ENCODE measurements at places on chromosomes 7 and 10. TPM values are rescaled to one million over a fixed set of nuclear protein-coding genes. Genes with fewer than 3 reads are reported as not detected.

Gene ZNF804B
- not detected for total RNA-seq

GRCh38 chr10:33137356-33138005, 179.5 kb upstream of the ITGB1 start:
- no peaks in the 10 kb centered on the region for H3K4me1 ChIP-seq
- no peak overlapping the region for H3K27ac ChIP-seq
- no peaks in the 10 kb centered on the region for H3K27me3 ChIP-seq
- H3K36me3 ChIP-seq, result no peaks in the 10 kb centered on the region
- no peak overlapping the region for H3K4me3 ChIP-seq

DNA sequence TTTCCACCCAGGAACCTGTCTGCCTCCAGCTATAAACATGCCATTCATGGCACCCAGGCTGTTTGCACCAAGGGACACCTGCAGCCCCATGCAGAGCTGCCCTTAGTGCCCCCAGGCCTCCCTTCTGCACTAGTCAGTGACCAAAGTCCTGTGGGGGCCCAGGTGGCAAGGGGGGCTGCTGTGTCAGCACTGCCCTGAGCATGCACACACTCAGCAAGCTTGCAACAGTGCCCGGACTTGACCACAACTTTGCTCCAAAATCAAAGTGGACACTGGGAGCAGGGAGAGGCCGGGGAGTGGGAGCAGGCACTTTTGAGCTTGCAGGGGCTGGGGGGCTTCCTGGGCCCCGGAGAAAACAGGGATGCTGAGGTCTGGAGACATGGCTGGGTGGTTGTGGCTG, 192.9 kb upstream of the MBL2 start:
- DNase-seq, result no peak
- no peaks in the 10 kb centered on the region for H3K4me1 ChIP-seq
- H3K27me3 ChIP-seq, result no peaks in the 10 kb centered on the region
- H3K4me3 ChIP-seq, result no peak overlapping the region

Gene PRSS2
- total RNA-seq, result 13.1 TPM

DNA sequence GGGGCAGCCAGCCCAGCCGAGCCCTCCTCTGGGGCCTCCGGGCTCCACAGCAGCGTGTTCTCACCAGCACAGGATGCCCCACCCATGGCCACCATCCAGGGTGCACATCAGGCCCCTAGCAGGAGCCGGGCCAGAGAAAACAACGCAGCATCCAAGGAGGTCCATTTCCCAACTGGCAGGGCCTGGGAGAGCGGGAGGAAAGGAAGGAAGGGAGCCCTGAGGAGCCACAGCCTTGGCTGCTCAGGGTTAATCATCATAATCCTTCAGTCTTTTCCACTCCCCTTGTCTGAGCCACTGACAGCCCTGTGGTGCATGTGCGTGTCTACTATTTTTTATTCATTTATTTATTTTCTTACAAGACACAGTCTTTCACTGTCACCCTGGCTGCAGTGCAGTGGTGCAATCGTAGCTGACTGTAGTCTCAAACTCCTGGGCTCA, 3.6 kb downstream of the PLAC9 start:
- H3K27ac ChIP-seq, result no peak overlapping the region
- no peak overlapping the region for H3K4me3 ChIP-seq
- no peaks in the 10 kb centered on the region for H3K36me3 ChIP-seq
- peaks cover 15% of the 10 kb centered on the region for H3K27me3 ChIP-seq
- DNase-seq, result no peak

Gene SYT15
- 30.9 TPM for total RNA-seq

Gene MLXIPL
- total RNA-seq, result 6.2 TPM

GRCh38 chr10:9096288-9096687, 1041.8 kb downstream of the GATA3 start:
- H3K36me3 ChIP-seq, result no peaks in the 10 kb centered on the region
- no peak overlapping the region for H3K4me3 ChIP-seq
- no peaks in the 10 kb centered on the region for H3K27me3 ChIP-seq
- no peaks in the 10 kb centered on the region for H3K4me1 ChIP-seq

DNA sequence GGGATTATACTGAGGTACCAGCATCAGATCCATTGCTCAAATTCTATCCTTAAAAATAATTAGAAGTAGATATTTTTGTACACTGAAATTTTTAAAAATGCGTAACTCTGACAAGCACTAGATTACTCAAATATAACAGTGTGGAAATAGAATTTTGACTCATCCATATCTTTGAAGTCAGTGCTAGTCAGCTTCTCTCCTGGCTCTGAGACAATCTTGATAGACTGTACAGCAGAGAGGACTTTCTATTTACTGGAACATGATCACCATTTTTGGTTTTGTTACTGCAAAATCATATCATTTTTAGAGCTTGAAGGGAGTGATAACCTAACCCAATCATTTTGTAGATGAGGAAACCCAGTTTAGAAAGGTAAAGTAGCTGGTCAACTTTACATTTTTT, 195.0 kb downstream of the MTERF1 start:
- no peak overlapping the region for H3K27ac ChIP-seq
- H3K4me1 ChIP-seq, result peaks cover 3% of the 10 kb centered on the region
- DNase-seq, result no peak
- no peaks in the 10 kb centered on the region for H3K27me3 ChIP-seq
- H3K4me3 ChIP-seq, result no peak overlapping the region

DNA sequence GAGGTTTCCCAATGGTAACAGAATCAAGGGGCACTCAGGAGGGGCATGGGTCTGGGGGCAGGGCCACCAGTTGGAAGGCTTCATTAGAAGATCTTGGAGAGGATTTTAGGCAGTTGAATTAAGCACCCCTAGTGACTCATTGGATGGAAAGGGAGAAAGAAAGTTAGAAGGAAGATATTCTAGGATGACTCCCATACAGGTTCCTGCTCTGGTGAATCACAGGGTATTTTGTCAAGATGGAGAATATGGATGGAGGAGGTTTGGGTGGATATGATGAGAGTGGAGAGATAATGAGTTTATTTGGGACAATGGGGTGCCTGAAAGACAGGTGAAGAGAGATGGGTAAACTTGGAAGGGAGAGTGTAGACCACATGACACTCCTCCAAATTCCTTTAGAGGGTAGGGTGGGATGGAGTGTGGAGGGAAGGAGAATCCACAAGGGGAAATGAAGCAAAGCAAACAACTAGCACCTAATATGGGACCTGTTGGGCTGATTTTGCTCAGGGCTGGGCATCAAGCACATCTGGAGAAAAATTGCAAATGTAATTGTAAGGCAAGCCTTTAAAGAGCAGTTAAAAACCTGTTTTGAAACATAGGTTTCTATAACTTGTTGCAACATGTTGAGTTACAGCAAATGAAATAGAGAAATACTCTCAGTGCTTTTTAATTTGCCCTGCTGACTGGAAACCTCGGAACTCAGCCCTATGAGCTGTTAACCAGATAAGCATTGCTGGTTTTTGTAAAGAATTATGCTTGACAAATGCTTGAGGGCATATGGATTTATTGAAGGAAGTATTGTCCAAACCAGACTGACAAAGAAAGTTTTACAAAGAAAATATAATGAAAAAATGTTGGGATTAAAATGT, 2.9 kb upstream of the ENTPD7 start:
- H3K4me3 ChIP-seq, result no peak overlapping the region
- no peaks in the 10 kb centered on the region for H3K27me3 ChIP-seq
- H3K27ac ChIP-seq, result no peak overlapping the region
- no peak for DNase-seq

Gene ARHGEF5
- total RNA-seq, result 23.9 TPM

Gene FXYD4
- 1.0 TPM for total RNA-seq

Gene PRSS37
- not detected for total RNA-seq
